Stimulated activated CD8-positive, alpha-beta memory T cell treated with anti-CD3 and anti-CD28 coated beads, Interleukin-4, amount 100 ng/mL, for 1 hour (primary cell): ENCODE measurements at places on chromosomes 6 and 20.

- DNase-seq = no peak
Observed at GRCh38 chr20:16287776-16288175, 285.5 kb downstream of the KIF16B start.

DNA sequence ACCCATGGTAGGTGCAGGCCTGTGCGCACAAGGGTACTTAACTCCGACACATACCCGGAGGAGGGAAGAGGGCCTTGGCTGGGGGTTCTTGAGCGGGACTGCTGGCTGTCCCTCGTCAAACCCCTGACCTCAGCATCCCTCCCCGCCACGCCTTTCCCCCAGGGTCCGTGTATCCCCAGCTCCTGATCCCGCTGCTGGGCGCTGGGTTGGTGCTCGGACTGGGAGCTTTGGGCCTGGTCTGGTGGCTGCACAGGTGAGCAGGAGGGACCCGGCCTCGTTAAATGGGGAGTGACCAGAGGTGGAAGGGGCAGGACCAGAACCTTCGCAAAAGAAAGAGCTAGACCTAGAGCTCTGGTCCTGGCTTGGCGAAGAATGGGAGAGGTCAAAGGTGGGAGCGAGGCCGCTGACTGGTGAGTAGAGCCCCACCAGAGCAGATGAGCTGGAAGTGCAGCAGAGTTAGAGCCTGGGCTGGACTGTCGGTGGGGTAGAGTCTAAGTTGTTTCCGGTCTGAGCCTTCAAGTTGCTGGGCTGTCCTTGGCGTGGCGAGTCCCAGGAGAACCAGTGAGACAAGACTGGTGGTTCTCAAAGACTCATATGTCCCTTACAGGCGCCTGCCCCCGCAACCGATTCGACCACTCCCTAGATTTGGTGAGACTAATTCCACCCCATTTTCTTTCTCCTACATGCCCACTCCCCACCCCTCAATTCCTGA, 963 bp downstream of the MPIG6B start:
- no peak for DNase-seq

GRCh38 chr6:67887747-67888545, 747.1 kb upstream of the ADGRB3 start:
- DNase-seq = no peak

GRCh38 chr20:63156221-63156671, 59.7 kb downstream of the YTHDF1 start:
- no peak for DNase-seq

- no peak for DNase-seq
Observed at GRCh38 chr6:85250586-85251220, 199.2 kb upstream of the NT5E start.

- DNase-seq = no peak
Observed at GRCh38 chr6:163485388-163485851, 70.9 kb downstream of the QKI start.

DNA sequence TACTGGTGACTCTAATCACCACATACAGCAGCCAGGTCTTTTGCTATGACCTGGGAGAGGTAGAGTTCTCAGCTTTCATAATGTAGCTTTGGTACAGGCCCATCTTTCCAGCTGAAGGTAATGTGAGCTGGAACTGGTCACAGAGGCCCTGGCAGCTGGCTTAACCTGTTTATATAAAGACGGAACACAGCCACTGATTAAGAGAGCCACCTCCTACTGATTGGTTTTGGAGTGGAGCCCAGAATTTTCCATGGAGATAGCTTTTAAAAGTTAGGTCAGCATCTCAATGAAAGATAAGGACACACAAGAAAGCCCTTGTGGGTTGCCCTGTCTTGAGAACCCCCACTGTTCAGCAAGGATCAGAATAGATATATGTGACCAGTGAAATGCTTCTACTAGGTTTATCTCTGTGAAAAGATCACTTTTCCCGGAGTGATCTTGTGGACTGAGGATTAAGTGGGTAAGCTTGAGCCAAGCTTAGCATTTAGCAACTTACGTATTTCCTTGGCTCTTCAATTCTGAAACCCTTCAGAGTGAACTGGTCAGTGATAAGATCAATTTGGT, 213.7 kb upstream of the CITED2 start:
- DNase-seq = no peak

- no peak for DNase-seq
Observed at GRCh38 chr6:109306733-109307132, 75.5 kb downstream of the CD164 start.

DNA sequence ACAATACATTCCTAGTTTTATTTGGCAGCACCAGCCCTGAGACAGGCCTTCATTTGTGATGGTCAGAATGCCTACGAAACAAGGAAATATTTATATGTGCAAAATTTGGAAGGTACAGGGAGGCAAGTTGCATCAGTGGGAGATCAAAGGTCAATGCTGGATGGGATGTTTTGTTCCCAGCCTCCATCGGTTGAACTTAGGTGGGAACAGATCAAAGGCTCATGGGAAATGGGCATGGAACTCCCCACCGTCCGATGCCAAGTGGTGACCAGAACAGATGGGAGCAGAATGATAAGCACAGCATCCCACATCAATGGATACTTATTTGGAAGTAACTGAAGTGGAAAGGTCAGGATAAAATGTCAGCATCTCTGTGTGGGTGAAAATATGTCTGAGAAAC, 177.7 kb upstream of the TNFAIP3 start:
- DNase-seq = no peak

GRCh38 chr6:100171533-100172321, 177.7 kb upstream of the MCHR2 start:
- no peak for DNase-seq

DNA sequence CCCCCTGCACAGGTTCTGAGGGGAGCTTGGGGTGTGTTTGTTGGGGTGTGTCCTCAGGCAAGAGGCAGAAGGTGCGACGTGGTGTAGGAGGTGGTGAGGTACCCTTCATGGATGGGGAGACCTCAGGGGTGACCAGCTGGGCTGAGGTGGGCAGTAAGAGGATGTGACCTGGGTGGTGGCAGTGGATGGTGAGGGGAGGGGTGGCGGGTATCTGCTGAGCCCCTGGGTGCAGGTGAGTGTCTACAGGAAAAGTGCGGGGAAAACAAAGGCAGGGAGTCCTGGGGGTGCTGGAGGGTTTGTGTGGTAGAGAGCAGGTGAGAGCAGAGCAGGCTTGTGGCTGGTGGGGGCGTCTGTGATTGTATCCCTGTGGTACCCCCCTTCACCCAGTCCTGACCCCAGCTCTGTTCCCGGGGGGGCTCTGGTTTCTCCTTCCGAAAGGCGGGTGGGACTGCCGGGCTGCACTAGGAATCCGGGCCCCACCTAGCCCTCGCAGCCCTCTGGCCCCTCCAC, 631 bp downstream of the RAET1L start:
- no peak for DNase-seq

GRCh38 chr6:30960907-30961673, 20.3 kb downstream of the MUCL3 start:
- DNase-seq = no peak

- DNase-seq = no peak
Observed at GRCh38 chr6:150250826-150251225, 108.0 kb downstream of the PPP1R14C start.

- no peak for DNase-seq
Observed at GRCh38 chr6:14386668-14387067, 269.1 kb downstream of the CD83 start.

DNA sequence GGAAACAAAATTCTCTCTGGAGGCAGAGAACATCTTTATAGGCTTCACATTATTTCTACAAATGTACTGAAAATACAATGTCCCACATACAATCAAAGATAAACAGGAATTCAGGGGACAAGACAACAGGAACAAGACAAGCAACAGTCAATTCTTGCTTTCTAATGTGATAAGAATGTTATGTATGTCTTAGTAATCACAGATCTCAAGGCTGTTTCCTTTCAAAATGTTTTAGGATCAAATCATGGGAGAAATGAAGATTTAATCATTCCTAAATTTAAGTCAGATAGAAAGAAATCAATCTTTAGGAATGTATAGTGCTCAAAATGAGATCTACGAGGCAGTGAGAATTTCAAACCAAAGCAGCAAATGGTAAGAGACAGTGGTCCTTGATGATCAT, 32.1 kb downstream of the NEDD9 start:
- no peak for DNase-seq

DNA sequence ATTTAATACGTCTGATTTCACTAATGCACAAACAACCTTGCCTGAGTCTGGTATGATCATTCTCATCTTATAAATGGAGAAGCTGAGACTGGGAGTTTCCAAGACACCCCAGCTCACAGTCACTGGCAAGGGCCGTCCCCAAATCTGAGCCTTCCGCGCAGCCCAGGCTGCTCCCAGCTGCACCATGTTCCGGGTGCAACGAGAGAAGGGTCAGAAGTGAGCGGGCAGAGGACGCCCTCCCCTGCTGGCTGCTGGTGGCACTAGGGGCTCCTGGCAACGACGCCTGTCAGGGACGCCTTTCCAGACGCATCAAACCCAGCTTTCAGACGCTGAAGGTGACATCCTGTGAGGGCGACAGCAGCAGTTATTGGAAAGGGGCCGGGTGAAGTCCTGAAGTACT, 115.3 kb upstream of the PROKR2 start:
- DNase-seq = no peak

DNA sequence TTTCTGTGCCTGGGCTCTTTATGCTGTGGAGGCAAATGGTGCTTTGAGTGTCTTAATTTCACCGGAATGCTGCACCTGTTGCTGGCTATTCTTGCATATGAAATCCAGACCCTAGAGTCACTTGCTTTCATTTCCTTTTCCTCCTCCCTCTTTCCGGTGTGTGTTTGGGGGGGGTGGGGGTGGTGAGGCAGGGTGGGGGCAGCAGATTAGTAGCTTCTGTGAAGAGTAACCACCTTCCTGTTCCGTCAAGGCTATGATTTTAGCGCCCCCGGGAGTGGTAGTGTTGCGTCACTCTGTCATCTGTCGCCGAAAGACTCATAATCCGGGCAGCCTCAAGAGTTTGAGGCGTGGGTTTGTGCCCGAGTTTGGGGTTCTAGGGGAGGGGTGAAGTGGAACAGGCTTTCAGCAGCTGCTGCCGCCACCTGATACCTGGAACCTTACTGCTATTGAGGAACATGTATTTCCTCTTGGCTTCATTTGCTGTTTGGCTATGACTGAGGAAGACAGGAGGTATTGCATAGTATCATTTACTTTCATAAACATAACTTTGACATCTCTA, 49.1 kb downstream of the UTRN start:
- peak; percentile 38 for DNase-seq

DNA sequence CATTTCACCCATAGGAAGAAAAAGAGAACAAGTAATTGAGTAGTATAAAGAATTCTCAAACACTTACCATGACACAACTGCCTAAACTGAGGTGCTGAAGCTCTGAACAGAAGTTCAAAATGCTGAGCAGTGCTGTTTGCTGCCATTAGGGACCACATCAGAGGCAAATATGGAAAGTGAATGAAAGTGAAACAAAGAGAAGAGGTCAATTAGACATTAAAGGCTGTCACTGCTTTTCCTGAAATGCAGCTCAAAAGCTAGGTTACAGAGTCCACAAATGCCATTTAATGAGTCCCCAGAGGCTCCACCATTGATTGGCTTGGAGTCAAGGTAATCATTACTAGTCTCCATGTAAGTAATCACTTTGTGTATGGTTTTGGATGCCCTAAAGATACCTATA, 46.1 kb downstream of the POU3F2 start:
- no peak for DNase-seq

DNA sequence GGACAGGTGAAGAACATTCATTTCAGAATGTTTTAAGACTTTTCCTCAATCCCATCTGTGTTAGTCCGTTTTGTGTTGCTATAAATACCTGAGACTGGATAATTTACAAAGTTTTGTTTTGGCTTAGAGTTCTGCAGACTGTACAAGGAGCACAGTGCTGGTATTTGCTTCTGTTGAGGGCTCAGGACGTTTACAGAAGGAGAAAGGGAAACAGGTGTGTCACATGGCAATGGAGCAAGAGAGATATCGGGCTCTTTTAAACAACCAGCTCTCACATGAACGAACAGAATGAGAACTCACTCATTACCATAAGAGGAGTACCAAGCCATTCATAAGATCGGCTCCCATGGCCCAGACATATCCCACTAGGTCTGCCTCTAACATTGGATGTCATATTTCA, 16.7 kb downstream of the MAP7 start:
- DNase-seq = no peak

GRCh38 chr6:29872791-29873190, 45.2 kb downstream of the HLA-G start:
- DNase-seq = no peak

DNA sequence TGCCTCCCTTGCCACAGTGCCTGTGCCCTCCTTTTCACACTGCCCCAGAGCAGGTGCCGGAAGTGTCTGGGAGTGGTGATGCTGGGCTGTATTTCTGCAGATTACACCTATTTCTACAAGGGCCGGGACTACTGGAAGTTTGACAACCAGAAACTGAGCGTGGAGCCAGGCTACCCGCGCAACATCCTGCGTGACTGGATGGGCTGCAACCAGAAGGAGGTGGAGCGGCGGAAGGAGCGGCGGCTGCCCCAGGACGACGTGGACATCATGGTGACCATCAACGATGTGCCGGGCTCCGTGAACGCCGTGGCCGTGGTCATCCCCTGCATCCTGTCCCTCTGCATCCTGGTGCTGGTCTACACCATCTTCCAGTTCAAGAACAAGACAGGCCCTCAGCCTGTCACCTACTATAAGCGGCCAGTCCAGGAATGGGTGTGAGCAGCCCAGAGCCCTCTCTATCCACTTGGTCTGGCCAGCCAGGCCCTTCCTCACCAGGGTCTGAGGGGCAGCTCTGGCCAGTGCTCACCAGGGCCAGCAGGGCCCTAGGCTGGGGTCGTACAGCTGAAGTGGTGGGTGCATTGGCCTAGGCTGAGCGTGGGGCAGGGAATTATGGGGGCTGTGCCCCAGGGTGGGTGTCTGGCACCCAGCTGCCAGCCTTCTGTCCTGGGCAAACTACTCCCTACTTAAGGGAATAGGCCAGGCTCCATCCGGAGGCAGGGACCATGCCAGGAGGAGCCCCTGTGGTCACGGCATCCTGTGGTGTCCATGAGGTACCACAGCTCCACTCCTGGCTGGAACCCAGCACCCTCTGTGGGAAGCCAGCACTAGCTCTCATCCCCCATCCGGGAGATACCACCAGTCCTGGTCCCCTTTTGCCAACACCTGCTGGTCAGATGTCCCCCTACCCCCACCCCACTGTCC, 3.5 kb downstream of the MMP24OS start:
- DNase-seq = no peak

- DNase-seq = no peak
Observed at GRCh38 chr6:38134704-38135088, 315.2 kb downstream of the ZFAND3 start.

DNA sequence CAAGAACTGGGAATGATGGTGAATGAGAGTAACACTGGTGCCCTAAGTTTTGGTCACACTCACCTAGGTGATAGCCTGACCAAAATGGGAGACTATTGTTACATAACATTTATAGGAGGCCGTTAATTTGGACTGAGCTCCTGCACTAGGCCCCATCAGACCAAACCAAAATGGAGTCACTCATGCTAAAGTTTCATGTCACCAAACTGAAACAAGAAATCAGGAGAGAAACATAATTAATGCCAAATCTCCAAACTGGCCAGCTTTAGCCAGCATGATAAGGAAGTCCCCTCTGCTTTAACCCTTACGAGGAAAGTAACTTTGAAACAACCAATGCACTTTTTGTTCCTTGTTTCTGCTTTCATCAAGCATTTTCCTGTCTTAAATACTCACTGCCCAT, 110.9 kb upstream of the SLC22A16 start:
- no peak for DNase-seq
